Nephron progenitor cell (in vitro differentiated cells): ENCODE measurements at places on chromosomes 7 and 10.

DNA sequence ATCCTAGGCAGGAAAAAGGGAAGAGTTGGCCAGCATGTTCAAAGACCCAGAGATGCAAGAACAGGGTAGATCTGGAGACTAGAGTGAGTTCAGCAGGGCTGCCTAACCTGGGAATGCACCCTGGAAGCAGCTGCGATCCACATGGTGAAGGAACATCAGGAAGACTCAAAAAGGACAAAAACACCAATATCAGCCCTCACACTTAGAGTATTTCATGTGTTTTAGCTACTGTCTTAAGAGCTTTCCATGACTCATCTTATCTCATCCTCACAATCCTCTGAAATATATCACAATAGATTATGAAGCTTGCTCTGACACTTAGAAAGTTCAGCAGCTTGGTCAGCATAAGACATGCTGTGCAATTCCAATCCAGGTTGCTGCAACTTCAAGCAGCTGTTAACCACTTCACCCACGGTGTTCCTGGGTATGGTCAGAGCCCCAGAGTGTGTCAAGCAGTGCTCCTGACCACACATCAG lies 380.9 kb downstream of the PARD3 start:
- DNase-seq: no peak

GRCh38 chr10:2897619-2898508 lies 169.5 kb upstream of the PFKP start:
- DNase-seq: no peak

DNA sequence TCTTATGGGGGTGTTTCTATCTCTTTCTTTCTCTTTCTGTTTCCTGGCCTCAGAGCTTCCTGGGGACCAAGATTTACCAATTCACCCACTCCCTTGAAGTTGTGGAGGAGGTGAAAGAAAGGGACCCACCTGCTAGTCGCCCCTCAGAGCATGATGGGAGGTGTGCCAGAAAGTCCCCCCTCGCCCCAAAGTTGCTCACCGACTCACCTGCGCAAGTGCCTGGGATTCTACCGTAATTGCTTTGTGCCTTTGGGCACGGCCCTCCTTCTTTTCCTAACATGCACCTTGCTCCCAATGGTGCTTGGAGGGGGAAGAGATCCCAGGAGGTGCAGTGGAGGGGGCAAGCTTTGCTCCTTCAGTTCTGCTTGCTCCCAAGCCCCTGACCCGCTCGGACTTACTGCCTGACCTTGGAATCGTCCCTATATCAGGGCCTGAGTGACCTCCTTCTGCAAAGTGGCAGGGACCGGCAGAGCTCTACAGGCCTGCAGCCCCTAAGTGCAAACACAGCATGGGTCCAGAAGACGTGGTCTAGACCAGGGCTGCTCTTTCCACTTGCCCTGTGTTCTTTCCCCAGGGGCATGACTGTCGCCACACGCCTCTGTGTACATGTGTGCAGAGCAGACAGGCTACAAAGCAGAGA lies 12.2 kb downstream of the AQP1 start:
- DNase-seq: peak; percentile 0

DNA sequence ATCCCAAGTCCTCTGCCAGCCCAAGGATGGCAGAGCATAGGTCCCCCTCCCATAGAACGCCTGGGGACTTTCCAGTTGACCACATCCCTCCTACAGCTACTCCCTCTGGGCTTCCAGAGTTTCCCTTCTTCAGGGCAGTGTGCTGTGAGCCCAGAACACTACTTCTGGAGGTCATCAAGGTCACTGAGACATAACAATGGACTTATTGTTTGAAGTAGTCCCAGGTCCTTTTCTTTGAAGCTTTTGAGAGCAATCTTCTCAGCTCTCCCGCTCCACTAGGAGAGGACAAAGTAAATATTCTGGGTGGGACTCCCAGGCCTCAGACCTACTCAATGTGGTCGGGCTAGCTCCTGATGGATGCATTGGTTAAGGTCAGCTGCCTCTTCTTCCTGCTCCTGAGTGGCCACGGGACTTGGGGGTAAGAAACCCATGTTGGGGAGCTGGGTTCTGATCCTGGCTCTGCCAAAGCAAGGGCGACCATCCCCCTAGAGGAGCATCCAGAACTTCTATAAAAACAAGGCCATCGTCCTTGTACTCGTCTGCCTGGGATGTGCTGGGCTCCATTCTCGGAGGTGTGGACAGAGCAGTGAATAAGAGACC lies 83.5 kb upstream of the DDC start:
- DNase-seq: no peak
